ENCODE measurements at places on chromosomes 13 and 19.

GRCh38 chr19:5444431-5444830 lies 10.8 kb upstream of the ZNRF4 start:
- no peak for ATAC-seq

DNA sequence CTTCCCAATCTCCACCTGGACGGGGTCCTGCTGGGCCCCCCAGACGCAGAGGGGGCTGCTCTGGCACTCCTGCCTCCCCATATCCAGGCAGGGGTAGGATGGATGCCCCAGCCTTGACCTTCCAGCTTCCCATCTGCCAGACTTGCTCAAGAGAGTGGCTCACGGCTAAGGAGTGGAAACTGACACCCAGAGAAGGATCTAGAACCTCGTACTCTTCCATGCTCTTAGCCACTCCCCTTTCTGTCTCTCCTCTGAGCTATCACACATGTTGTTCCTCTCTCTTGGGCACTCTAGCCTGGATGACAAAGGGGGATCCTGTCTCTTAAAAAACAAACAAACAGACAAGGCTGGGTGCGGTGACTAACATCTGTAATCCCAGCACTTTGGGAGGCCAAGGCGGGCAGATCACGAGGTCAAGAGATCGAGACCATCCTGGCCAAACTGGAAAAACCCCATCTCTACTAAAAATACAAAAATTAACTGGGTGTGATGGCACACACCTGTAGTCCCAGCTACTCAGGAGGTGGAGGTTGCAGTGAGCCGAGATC lies 12.2 kb upstream of the FUT5 start:
- no peak for ATAC-seq

DNA sequence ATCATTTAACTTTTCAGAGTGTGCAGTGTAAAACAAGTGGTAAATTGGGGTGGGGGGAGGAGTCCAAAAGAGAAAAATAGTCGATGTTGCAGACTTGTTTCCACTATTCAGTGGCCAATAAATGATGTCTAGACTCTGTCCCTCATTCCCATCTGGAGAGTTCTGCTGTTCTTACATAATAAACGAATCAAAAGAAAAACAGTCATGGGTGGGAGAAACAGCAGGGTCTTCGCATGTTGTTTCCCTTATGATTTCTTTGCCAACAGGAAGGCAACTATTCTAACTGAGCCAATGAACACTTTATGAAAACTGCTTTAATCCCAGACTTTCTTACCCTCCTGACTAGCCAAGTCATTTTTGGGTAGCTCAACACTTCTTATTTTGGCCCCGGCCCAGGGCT lies 615.5 kb downstream of the FGF9 start:
- ATAC-seq, result no peak

DNA sequence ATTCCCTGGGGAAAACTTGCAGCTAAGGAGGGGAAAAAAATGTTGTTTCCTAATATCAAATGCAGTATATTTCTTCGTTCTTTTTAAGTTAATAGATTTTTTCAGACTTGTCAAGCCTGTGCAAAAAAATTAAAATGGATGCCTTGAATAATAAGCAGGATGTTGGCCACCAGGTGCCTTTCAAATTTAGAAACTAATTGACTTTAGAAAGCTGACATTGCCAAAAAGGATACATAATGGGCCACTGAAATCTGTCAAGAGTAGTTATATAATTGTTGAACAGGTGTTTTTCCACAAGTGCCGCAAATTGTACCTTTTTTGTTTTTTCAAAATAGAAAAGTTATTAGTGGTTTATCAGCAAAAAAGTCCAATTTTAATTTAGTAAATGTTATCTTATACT lies 33.6 kb downstream of the TNFSF11 start:
- ATAC-seq, result no peak

DNA sequence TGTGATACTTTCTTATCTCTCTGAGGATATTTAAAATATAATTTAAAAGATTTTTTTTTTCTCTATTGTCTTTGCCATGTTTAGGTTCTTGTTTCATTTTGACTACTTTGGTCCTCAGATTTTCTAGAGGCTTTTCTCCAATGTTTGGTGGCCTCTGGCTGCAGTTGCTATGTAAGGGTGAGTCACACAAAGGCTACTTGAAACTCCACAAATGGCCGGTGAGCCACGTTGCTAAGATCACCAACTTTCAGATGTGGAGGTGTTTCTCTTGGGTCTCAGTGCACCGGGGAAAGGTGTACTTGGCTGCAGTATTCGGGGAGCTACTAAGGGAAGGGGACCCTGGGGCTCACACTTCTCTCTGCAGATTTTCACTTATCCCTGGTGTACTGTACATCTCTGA lies 248.1 kb downstream of the HS6ST3 start:
- ATAC-seq, result no peak

GRCh38 chr13:49424011-49424560 lies 19.8 kb downstream of the CAB39L start:
- no peak for ATAC-seq

DNA sequence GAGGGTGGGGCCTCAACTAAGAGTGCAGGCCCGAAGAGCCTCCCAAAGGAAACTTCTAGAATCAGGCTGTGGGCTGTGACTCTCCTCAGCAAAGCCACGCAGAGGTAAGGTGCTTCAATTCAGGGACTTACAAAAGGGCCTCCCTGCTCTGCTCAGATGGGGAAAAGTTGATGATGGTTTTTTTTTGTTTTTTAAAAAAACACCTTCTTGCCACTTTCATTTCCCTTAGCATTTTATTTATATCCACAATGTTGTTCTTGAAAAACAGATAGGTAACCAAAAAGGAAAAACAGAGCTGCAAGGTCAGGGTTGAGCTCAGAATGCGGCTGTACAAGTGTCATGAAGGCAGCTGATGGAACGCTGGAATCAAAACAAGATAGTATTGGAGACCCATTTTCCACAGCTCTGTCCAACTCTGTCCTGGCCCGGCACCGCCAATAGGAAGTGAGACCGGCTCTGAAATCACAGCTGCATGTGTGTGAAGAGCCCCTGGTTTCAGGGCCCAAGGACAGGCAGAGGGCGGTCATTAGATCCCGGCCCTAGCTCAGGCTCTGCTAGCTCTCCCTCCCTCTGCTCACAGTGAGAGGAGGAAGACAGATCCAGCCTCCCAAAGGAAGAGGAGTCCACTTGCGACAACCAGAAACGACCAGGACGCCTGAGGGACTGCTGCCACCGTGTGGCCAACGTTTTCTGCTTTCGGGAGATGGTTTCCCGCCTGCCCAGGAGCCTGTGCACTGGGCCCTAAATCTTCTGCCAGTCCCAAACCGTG lies 58.3 kb downstream of the KLF2 start:
- peak; percentile 75 for ATAC-seq

DNA sequence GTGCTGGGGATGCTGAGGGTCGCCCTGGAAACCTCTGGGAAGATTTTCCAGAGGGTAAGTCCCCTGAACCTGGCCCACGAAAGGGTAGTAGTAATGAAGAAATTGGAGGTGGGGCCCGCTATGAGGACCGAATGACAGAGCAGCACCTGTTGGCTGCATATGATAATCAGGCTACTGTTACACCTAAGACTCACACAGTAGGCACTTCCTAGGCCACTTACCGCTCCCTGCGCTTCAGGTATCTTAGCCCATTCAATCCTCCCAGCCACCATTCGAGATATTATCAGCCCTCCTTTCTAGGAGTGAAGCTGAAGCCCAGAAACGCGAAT lies 4.3 kb upstream of the LRFN3 start:
- ATAC-seq, result no peak

- no peak for ATAC-seq
Observed at GRCh38 chr13:94525781-94526180, 46.3 kb upstream of the DCT start.

DNA sequence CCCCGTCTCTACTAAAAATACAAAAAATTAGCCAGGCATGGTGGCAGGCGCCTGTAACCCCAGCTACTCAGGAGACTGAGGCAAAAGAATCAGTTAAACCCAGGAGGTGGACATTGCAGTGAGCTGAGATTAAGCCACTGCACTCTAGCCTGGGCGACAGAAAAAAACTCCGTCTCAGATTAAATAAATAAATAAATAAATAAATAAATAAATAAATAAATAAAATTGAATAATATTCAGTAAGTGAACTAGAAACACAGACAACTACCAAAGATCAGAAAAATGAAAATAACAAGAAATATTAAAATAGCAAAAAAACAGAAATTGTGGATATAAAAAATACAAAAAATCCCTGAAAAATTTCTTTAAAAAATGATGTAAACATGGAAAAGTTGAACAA lies 172.4 kb downstream of the ZNF486 start:
- ATAC-seq, result no peak

GRCh38 chr19:58330458-58330857 lies 3.7 kb downstream of the ZSCAN22 start:
- ATAC-seq, result no peak

DNA sequence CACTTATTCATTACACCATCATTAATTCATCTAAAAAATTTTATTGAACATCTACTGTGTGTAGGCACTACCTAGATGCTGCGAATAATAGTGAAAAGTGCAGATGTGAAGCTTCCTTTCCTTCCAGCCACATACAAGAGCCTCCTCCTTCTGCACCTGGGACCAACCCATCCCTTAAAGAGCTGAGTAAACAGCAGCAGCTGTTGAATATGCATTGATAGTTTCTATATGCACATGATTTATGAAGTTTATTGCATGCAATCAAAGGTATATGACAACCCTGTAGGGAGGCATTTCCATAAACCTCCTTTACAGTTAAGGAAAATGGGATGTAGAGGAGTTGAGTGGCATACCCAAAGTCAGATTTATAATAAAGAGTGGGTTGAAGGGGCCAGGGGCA lies 110.3 kb upstream of the IPO5 start:
- no peak for ATAC-seq

DNA sequence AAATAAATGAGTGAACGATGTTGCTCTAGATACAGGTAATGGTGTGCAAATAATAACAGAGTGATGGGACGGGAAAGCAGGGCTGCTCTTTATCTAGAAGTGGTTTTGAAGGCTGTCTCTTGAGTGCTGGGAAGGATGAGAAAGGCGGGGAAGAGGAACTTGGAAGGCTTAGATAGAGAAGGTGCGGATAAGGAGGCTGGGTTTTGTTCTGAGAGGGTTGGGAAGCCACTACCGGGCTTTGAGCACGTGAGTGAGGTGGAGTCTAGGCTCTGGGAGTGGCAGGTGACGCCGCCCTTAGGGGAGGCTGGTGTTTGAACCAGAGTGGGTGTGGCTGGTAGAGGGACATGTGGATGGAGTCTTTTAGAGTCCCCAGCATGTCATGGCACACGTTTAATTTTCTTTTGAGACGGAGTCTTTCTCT lies 811 bp downstream of the ARMC6 start:
- ATAC-seq, result peak; percentile 50
